AG04449 (cell line): ENCODE measurements at places on chromosomes 5 and 9.
A peak's percentile ranks its signal among the peaks of the same experiment; 100 is the strongest.

DNA sequence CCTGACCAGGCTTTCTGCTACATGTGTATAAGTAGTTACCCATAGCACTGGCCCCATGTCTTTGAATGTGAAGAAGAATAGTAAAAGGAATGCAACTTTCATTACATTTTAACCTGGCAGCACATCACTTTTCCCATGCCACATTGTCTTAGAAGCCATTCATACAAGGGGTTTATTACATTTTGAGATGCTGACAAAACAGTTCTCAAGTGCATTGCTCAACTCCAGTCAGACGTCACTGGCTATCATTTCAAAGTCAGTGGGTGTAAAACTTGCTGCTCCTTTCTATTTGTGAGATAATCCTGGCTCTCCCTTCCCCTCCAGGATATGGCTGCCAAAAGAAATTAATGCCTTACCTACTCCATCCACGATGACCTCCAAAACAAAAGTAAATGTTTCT lies 97.0 kb upstream of the VCAN start:
- no peak for DNase-seq

GRCh38 chr9:31335529-31336234 lies 1048.8 kb upstream of the ACO1 start:
- DNase-seq = no peak

DNA sequence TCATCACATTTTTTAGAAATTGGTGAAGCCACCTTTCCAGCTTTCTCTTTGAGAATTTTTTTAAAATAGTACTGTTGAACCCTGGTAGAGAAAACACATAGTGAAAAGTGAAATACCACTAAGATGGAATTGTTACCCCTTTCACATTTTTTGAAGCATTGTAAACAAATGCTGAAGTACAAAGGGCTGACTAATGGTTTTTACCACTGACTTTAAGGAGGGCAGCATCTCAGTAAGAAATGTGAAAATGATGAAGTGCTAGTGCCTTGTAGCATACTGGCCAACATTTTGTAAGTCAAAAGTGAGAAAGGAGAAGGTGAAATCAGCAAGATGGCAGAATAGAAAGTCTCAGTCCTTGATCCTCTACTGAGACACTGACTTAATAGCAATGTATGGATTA lies 320.6 kb downstream of the PJA2 start:
- no peak for DNase-seq

- no peak for DNase-seq
Measured at GRCh38 chr5:89991592-89991991, 418.0 kb downstream of the CETN3 start.

DNA sequence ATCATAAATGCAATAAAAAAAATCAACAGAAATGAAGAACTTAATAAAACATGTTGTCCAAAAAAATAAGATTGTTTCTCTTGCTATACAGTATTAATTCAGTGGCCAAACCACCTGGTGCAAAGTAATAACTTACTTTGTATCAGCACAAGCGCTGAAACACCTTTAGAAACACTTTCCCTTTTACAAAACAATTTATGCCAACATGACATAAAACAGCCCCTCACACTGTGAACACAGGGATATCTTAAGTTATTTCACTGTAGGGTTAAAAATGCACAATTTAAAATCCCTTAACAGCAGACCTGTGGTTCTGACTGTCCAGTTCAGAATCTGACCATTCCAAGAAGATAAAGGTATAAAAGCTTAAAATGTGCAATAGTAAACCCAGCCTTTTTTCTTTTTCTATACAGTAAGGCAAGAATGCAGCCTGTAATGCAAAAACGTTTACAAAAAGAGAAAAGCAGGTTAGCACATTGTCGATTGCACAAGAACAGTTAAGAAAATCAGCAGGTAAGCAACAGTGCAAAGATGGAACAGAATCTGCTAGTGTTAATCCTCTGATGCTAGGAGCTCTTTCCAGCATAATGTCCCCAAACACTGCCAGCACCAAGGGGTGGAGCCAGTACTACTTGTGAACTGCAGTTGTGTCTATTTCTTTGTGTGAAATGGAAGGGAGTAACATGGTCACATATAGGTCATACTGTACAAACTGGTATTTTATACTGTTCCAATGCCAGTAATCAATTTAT lies 21.6 kb downstream of the RAB14 start:
- no peak for DNase-seq

- no peak for DNase-seq
Measured at GRCh38 chr9:130665029-130665430, 636 bp downstream of the PRDM12 start.

GRCh38 chr9:88658311-88658822 lies 123.4 kb downstream of the NXNL2 start:
- DNase-seq = no peak

- no peak for DNase-seq
Measured at GRCh38 chr5:96250782-96251181, 182.3 kb downstream of the PCSK1 start.

GRCh38 chr9:29999645-30000044 lies 2384.8 kb upstream of the ACO1 start:
- DNase-seq = no peak

GRCh38 chr5:35125746-35126145 lies 78.0 kb upstream of the AGXT2 start:
- DNase-seq = no peak

DNA sequence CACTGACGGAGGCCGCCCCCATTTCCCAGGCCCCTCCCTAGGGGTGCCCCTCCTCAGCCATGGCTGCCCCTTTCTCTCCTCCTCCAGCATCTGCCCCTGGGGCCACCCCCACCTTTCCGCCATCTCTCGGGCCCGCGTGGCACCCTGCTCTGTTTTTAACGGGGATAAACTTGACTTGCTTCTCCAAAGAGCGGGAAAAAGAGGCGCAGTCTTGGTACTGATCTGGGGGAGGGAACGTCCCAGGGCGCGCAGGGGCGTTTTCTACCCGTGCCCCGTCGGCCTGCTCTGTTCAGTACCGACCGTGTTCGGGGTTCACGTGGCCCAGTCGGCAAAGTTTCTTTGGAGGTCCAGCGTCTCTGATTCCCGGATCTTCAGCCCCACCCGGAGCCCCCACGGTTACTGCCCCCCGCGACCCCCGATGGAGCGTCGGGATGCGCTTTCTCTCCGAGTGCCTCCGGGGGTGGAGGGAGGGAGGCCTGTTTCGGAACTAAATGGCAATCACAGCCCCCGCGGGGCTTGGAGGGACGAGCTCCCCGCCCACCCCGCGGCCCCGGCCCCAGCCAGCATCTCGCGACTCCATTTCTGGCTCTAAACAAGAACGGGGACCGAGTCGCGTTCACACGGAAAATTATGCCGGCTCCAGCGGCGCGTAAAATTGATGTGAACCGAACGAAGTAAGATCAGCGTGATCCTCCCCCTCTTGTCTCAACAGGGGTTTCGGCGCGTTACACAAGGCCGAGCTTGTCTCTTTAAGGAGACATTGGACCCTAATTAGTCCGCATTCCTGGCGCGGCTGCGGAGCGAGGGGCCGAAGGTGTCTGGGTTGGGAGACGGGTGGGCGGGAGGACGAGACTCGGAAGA lies 1.1 kb upstream of the TLE4 start:
- peak; percentile 14 for DNase-seq

DNA sequence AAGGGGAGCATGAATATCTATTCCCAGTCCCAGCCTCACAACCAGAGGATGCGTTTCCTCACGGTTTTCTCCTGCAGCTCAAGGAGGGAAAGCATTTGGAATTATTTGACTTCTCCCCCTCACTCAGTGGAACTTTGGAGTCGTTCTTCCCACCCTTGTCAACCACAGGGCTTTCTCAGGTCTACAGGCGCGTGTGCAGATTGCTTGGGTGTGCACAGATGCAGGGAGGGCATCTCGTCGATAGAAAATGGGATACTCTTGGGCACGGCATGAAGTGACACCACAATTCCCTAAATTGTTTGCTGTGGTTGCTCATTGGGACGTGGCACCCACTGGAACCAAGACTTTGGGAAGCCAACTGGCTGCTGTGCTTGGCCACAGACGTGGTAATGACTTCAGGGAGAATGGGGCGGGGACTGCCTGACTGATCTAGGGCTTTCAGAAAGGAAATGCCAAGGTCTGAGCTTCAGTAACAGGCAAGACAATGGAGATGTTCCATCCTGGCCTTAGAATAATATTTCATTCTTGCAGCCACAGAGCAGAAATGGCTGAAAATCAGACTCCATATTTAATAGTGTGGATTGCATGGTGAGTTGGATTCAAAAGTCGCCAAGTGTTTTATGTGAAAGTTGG lies 12.2 kb upstream of the OBP2B start:
- no peak for DNase-seq

DNA sequence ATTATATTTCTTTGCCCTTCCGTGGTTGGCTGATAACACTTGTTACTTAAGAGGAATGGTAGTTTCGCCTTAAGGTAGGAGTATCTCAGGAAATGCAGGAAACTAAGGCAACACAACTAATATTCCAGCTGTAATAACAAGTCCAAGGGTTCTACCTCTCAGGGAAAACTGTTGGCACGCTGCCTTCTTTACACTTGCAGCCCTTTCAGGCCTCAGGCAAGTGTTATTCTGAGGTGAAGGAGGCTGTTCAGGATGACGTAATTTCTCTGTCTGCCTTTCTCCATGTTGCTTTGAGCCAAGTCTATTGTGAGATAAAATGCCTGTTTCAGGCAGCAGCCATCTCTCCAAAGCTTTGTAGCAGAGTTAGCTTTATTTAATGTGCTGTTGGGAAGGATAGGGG lies 38.0 kb downstream of the VCAN start:
- DNase-seq = no peak

GRCh38 chr9:130276121-130276520 lies 10.6 kb downstream of the HMCN2 start:
- no peak for DNase-seq

DNA sequence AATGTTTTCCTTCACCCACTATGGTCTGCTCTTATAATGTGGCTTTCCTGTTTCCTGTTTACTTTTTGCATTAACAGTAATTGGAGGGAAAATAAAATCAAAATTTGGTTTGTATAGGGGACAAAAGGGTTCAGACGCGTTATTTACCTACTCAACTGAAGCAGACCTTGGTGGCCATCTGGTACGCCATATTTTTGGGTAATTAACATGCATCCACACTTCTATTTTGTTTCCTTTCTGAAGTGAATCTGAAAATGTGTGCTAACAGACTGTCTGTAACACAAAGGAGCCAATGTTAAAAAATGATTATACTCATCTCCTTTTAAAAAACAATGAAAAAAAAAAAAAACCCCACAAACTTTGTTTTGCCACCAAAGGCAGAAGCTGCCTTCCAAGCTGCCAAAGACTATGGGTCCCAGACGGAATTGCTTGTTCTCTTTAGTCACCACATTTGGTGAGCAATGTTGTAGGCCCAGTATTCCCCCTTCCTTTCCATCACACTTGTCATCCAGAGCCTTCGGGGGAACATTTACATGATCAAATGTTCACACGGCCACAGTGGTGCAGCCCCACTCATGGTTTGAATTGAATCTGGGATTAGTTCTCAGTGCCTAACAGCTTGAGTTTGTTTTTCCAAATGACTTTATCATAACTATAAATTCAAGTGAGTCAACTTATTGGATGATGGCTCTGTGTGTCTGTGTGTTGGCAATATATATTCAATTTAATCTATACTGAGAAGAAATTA lies 323.7 kb upstream of the CD180 start:
- no peak for DNase-seq

GRCh38 chr9:115296831-115297565 lies 179.0 kb upstream of the TNC start:
- no peak for DNase-seq

GRCh38 chr5:108167174-108167573 lies 214.7 kb downstream of the FBXL17 start:
- no peak for DNase-seq

DNA sequence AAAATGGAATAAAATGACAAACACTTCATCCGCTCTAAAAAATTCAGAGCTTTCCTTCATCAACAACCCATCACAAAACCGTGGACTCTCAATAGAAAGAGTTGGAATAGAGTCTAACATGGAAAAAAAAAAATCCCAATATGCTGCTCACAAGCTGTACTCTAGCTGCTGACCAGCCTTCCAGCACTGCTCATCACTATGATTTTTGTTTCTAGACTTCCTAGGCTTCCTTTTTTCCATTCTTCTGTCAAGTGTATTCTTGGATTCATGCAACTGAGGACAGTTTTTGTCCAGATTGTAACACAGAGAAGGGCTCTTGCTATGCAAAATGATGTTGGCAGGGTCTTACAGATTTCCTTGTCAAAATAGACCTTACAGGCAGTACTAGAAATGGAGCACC lies 34.5 kb downstream of the RFK start:
- no peak for DNase-seq

DNA sequence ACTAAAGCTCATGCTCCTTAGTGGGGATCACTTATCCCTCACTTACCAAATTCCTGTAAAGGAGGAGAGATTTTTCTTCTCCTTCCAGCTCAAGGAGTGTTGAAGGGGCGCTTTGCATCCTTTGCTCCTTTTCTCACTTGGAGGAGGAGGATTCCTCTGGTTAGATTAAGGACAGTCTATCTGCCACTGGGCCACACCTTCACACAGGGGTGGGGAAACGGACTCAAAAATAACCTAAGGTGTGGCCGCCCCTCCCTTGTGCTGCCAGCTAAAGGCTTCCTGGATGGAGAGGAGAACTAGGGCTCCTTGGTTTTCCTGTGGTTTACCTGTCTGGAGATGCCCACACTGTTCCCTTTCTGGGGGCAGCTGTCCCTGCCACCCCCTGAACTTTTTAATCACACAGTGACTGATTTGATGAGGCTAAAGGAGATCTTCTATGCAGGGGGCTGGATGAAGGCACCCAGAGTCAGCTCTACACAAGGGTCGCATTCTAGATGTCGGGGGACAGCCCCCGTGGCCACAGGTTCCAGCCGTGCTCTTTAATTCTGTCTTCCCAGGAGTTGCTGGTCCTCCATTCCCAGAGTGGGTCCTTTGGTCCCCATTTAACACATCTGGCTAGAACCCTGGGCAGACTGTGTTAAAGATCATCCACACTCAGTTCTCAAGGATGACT lies 14.4 kb downstream of the GLRX start:
- DNase-seq = no peak

DNA sequence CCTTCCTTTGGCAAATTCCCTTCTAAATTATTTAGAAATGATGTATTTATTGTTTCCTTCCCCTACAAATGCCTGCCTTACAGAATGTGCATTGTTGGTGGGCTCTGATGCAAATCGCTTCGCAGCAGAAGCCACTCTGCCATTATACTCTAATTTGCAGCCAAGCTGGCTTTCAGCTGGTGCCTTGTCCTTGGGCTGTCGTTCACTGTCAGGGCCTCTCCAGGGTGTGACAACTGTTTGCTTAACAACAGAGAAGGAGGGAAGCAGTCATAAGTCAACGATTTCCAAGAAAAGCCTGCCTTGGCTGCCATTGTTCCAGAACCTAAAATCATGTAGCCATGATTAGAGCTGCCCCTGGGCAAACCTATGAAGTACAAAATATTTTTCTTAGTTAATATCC lies 260.1 kb upstream of the RGMB start:
- DNase-seq = no peak

- DNase-seq = no peak
Measured at GRCh38 chr5:52878656-52879055, 90.9 kb downstream of the ITGA1 start.

DNA sequence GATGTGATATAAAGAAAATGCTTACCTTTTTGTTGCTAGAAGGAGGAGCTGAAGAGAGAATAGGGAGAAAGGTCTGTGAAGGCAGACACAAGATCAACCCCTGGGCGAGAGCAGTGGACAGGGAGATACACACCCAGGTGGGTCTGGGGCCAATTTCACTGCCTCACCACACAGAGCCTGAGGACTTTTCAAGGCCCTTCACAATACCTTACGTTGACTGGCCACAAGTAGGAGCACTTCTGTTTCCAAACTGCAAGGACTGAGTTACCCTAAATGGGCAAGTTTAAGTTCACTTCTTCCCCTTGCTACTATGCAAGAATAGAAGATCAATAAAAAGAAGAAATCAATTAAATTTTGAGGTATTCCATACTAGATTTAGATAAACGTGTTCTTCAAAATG lies 174.5 kb upstream of the SLC12A2 start:
- no peak for DNase-seq

GRCh38 chr5:34016750-34017149 lies 8.9 kb upstream of the AMACR start:
- no peak for DNase-seq
